ENCODE measurements at places on chromosomes 11 and 22. TPM values are rescaled to one million over a fixed set of nuclear protein-coding genes. Genes with fewer than 3 reads are reported as not detected.

TMEM191C gene
- total RNA-seq, result 1.6 TPM

FAT3 gene
- total RNA-seq, result 0.54 TPM

ALDH3B1 gene
- 30.7 TPM for total RNA-seq

SYCE3 gene
- total RNA-seq, result 0.54 TPM

ZFP91 gene
- total RNA-seq, result 14.8 TPM

KRTAP5-7 gene
- total RNA-seq, result 0.27 TPM

MS4A6A gene
- 4.3 TPM for total RNA-seq

SEPTIN5 gene
- 79.4 TPM for total RNA-seq

PANX2 gene
- total RNA-seq, result 6.5 TPM

CHST1 gene
- total RNA-seq, result under 0.01 TPM

SLC22A8 gene
- not detected for total RNA-seq

TALDO1 gene
- 401 TPM for total RNA-seq

OR51A7 gene
- total RNA-seq, result not detected

KDM4E gene
- not detected for total RNA-seq

PIK3C2A gene
- 9.4 TPM for total RNA-seq

DDI1 gene
- not detected for total RNA-seq

TYR gene
- total RNA-seq, result not detected

GPHA2 gene
- not detected for total RNA-seq

OR2AG2 gene
- 1.6 TPM for total RNA-seq

ADSL gene
- total RNA-seq, result 151 TPM

CTSW gene
- total RNA-seq, result 95.9 TPM

OR5B21 gene
- total RNA-seq, result not detected

VSIG2 gene
- 0.27 TPM for total RNA-seq

RAB36 gene
- total RNA-seq, result 1.1 TPM

ATP6V1E1 gene
- 31.2 TPM for total RNA-seq

TRPC6 gene
- total RNA-seq, result 0.27 TPM

CCDC157 gene
- total RNA-seq, result 5.9 TPM

LARGE2 gene
- total RNA-seq, result 0.27 TPM

VSIG10L2 gene
- not detected for total RNA-seq

OTOG gene
- total RNA-seq, result not detected

SCGB2A2 gene
- not detected for total RNA-seq

OR1S2 gene
- total RNA-seq, result not detected

SLC22A12 gene
- total RNA-seq, result not detected

ZNF143 gene
- 38.8 TPM for total RNA-seq

ENTHD1 gene
- total RNA-seq, result not detected

OR10S1 gene
- total RNA-seq, result under 0.01 TPM

PHF21B gene
- under 0.01 TPM for total RNA-seq

MAJIN gene
- not detected for total RNA-seq

DKK3 gene
- total RNA-seq, result not detected

LUZP2 gene
- not detected for total RNA-seq

POU2AF2 gene
- not detected for total RNA-seq

OR8G5 gene
- not detected for total RNA-seq

OSBP gene
- total RNA-seq, result 23.7 TPM

KCNQ1OT1 gene
- 2.7 TPM for total RNA-seq

CD3G gene
- under 0.01 TPM for total RNA-seq

TEX54 gene
- not detected for total RNA-seq

BTBD18 gene
- not detected for total RNA-seq

MAP6 gene
- total RNA-seq, result under 0.01 TPM
